ENCODE measurements at places on chromosomes 4 and X.

GRCh38 chr4:78423790-78424189 is 127.8 kb upstream of the ANXA3 start:
- no peak for DNase-seq

GRCh38 chr4:123547216-123548165 is 150.9 kb downstream of the SPRY1 start:
- DNase-seq: no peak

DNA sequence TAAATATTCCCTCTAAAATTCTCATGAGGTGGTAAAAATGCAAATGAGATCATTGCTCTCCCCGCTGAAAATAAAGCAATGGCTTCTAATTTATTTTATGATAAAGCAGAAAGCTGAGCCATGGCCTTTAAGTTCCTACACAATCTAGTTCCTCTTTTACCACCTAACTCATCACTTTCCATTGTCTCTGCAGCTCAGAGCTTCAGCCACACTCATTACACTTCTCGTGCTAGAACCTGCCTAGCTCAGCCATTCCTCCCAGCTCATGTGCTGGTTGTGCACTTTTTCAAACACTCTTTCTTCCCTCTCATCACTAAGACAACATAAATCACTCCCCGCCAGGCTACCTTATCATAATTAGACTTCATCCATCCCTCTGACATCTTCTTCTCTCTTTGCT is 1112.1 kb upstream of the PRKX start:
- no peak for DNase-seq

GRCh38 chrX:40508560-40508959 is 72.2 kb upstream of the ATP6AP2 start:
- no peak for DNase-seq

GRCh38 chrX:127708155-127708554 is 344.0 kb downstream of the ACTRT1 start:
- DNase-seq: no peak

DNA sequence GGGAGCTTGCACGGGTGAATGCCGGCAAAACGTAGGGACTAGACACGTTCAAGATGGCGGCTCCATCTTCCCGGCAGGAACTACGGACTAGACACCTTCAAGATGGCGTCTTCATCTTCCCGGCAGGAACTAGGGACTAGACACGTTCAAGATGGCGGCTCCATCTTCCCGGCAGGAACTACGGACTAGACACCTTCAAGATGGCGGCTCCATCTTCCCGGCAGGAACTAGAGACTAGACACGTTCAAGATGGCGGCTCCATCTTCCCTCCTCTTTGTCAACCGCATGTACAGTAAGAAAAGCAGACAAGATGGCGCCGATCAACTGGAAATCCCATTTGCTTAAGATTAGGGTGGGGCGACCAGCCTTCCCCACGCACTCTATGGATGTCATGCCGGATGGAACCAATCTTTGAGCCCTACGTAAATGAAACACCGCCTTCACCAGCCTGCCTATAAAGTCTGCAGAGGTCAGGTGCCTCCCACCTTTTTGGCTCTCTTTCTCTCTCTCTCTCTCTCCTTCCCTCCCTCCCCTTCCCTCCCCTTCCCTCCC is 222.4 kb downstream of the CRLF2 start:
- DNase-seq: no peak

DNA sequence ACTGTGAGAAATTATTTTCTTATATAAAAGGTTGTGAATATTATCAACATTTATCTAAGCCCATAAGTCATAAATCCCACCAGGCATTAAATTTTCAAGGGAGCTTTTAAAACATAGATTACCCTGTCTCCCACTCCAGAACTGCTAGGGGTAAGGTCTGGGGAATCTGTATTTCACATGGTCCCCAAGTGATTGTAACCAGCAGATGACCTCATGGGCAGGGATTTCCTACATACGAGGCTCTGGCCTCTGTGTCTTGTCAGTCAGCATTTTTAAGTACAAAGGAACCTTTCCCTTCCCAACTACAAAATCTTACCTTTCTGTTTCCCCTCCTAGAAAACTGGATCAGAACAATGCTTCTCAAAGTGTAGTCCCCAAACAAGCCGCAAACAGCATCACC is 188.6 kb downstream of the TSPAN5 start:
- no peak for DNase-seq

GRCh38 chr4:141731481-141731880 is 95.1 kb downstream of the IL15 start:
- DNase-seq: no peak

DNA sequence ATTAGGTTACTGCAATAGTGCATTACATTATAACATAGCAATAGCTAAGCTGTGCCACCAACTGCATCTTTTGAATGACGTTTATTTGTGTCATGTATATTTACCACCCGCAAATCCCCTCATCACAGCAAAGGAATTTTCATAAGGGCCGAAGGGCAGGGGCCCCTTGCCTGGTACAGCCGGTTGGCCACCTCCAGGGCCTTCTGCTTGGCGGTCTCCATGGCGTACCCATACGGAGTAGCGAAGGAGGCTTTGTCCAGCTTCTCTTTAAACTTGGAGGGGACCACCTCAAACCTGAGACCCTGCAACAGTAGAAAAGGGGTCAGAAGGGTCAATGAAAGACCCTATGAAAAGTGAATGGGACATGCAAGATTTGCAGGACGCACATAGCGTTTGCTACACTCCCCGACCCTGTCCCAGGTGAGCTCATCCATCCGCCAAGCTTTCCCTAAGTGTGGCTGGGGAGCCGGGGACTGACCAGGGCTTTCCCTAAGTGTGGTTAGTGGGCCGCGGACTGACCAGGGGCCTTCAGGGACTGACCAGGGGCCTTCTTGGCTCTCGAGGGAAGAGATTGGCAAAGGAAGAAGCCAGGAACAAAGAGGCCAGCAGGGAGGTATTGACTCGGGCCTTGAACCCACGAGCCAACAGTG is 10.6 kb downstream of the ASMTL start:
- DNase-seq: no peak

- no peak for DNase-seq
Measured at GRCh38 chr4:165449333-165449732, 70.5 kb downstream of the CPE start.

GRCh38 chr4:70603856-70604255 is 11.8 kb downstream of the AMBN start:
- no peak for DNase-seq

GRCh38 chr4:72391281-72391680 is 177.7 kb downstream of the ADAMTS3 start:
- no peak for DNase-seq

DNA sequence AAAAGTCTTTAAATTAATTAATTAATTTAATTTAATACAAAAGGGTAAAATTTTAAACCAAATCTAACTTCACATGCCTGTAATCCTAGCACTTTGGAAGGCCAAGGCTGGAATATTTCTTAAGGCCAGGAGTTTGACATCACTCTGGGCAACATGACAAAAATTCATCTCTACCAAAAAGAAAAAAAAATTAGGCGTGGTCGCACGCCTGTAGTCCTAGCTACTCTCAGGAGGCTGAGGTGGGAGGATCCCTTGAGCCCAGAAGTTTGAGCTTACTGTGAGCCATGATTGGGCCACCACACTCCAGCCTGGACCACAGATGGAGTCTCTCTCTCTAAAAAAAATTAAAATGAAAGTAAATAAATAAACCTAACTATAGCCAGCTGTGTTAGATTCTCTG is 39.2 kb upstream of the ANTXR2 start:
- no peak for DNase-seq

- no peak for DNase-seq
Measured at GRCh38 chr4:181989071-181989470, 254.1 kb upstream of the TENM3 start.

Data from GM19239 (cell line).